ENCODE measurements at places on chromosomes 11 and 22.

DNA sequence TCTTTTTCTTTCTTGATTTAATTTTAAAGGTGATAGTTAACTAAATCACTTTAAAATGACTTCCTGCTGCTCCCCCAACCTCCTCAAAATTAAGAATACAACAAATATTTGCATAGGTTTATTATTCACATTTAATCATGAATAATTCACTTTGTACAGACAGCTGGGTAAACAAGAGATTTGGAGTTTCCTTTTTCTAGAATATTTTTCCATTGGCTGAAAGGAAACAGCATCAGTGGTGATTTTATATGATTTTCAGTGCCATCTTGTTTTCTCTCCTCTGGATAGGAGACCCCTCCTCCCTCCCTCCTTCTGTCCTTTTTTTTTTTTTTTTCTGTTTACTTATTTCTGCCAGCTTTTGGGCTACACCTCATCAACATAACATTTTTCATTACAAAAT is 60.5 kb downstream of the LIF start:
- DNase-seq, result no peak

- DNase-seq, result peak; percentile 12
Observed at GRCh38 chr11:82080160-82080559, 653.5 kb downstream of the FAM181B start.

DNA sequence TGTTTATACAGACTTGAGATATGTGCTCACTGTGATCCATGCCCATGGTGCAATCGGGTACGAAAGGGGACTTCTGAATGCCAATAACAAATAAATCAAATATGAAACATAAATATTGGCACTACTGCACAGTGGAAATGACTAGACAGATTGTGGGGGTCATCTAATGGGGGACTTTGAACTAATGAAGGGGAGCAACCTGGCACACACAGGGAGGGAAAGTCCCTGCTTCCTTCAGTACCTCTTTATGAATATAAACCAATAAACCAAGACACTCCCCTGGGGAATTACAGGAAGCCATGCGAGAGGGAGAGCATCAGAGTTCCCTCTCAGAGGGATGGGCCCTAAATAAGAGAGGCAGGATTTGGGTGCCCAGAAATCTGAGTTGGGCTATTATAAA is 21.1 kb downstream of the MIF start:
- no peak for DNase-seq

GRCh38 chr11:83520849-83521248 is 234.7 kb upstream of the CCDC90B start:
- DNase-seq, result no peak

- DNase-seq, result peak; percentile 54
Observed at GRCh38 chr11:31355131-31355530, 14.4 kb downstream of the DCDC1 start.

DNA sequence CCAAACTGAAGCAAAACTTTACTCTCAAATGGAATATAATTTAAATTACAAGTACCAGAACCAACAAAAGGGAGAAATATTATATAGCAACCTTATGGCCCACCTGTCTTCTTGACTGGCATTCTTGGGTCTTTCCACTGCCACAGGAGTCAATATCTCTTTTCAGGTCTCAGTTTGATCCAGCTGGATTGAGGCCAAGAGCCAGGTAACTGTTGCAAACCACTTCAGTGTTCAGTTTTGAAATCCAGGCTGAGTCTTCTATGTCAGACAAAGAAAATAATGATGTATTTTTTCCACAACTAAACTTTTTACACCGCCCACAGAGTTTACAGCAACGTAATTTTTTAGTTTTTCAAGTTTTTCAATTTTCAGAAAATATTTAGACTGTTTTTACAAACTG is 648 bp downstream of the DLG2 start:
- no peak for DNase-seq

- DNase-seq, result no peak
Observed at GRCh38 chr11:116930177-116930576, 92.8 kb upstream of the APOA1 start.

GRCh38 chr11:115985896-115986295 is 481.7 kb upstream of the CADM1 start:
- DNase-seq, result no peak

- no peak for DNase-seq
Observed at GRCh38 chr11:85118151-85118550, 509.0 kb downstream of the DLG2 start.

GRCh38 chr11:19924311-19924710 is 211.7 kb downstream of the NAV2 start:
- DNase-seq, result no peak

DNA sequence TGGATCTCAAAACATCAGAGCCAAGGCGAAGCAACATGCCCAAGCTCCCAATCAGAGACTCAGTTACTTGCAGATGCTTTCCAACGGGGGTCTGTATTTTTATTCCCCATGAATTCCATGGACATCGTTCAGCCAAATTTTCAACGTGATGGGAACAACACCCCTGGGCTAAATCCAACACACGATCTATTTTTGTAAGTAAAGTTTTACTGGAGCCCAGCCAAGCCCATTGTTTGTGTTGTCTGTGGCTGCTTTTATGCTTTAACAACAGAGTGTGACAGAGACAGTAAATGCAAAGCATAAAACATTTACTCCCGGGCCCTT is 33.7 kb downstream of the SLC5A1 start:
- DNase-seq, result no peak

DNA sequence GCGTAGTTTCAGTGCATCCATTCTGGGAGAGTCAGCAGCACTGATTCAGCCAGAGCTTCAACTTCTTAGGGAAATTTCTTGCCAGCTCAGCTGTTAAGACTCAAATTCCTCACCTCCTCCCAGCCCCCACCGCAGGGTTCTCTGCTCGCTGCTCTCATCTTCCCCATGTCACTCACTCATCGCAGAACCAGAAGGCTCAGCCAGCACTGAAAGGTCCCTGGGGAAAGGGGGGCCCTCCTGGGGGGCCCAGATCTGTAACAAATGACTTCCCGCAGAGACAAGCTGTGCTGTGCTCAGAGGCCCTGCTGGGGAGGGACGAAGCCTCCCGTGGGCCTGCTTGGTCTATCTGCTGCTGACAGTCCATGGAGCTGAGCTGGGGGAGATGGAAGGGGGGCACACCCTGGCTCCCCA is 220.6 kb downstream of the NTM start:
- DNase-seq, result no peak

DNA sequence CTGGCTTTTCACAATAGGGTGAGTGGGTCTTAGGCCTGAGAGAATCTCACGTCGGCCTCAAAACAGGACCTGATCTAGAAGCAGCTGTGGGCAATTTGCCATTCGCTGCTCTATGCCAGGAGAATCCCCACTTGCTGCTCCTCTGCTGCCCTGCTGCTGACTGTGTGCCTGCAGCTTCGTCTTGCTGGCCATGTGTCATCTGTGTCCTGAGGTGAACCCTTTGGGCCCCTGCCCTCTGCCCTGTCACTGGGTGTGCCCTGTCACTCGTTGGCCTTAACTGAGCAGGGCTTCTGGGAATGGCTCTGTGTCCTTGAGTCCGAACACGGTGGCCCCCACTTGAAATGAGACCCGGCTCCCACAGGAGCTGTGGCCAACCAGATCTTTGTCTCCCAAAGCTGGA is 6.2 kb downstream of the NAA40 start:
- DNase-seq, result no peak

- DNase-seq, result no peak
Observed at GRCh38 chr11:64226507-64227051, 505 bp downstream of the NUDT22 start.

DNA sequence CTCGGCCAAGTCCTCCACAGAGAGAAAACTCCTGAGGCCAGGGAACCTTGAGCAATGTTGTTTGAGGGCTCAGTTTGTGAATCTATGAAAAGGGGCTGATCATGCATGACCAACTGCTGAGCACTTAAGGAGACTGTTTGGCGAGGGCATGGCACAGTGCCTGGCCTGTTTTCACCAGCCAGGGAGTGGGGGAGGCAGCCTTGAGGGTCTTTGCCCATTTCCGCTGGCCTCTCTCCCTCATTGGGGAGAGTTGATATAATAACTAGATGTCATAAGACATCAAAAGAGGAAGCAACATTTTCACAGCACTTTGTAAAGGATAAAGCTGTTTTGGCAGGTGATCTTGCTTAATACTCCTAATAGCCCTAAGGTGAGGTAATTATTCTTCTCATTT is 110.6 kb downstream of the TP53I11 start:
- no peak for DNase-seq

- no peak for DNase-seq
Observed at GRCh38 chr11:78423241-78423640, 5.6 kb upstream of the GAB2 start.

GRCh38 chr22:28597665-28598064 is 82.0 kb downstream of the TTC28 start:
- no peak for DNase-seq

GRCh38 chr11:132278801-132279574 is 908.6 kb downstream of the NTM start:
- peak; percentile 16 for DNase-seq

GRCh38 chr11:62707277-62707861 is at the start of the genes BSCL2 and GNG3:
TSS of gene BSCL2 (minus strand) at chr11:62707424. CDS start at chr11:62707195, 229 bp downstream.
TSS of gene GNG3 (plus strand) at chr11:62707676. CDS start at chr11:62708296, 620 bp downstream.
- DNase-seq, result no peak

DNA sequence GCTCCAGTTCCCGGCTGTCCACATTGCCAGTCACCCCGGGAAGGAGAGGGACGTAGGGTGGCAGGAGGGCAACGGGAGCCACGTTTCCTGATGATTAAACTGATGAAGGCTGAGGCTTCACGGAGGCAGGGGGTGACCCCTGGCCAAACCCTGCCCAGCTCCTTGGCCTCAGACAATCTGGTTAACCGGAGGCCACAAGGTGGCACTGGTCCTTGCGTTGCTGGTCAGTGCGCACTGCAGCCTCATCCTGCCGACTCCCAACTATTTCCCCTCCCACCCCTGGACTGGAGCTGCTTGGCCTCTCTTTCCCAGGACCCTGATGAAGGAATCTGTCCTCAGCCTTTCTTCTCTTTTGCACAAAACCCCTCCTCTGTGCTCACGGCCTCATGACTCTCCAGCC is 75.3 kb downstream of the PDE2A start:
- no peak for DNase-seq

DNA sequence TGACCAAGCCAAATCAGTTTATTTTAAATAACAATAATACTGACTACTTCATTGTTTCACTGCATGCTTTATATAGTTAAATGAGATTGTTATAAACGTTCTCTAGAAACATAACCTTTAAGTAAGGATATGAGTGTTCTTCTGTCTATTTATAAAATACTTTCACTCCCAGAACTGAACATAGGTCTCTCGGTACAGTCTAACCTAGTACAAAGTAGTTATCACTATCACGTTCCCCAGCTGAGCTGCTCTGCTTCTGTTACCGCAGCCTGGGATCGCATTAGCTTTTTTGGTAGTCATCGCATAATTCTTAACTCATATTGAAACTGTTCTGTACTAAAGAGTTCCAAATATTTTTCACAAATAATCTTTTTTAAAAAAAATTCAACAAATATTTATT is 143.6 kb downstream of the WNT11 start:
- no peak for DNase-seq

DNA sequence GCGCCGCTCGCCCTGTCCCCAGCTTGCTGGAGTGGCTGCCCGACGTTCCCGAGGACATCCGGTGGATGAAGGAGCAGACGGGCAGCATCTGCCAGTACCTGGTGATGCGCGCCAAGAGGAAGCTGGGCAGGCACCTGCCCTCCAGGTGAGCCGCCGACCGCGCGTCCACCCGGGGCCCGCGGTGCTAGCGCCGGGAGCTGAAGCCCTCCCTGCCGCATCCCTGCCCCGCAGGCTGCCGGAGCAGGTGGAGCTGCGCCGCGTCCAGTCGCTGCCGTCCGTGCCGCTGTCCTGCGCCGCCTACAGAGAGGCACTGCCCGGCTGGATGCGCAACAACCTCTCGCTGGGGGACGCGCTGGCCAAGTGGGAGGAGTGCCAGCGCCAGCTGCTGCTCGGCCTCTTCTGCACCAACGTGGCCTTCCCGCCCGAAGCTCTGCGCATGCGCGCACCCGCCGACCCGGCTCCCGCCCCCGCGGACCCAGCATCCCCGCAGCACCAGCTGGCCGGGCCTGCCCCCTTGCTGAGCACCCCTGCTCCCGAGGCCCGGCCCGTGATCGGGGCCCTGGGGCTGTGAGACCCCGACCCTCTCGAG is 3.3 kb upstream of the CRACR2B start:
- DNase-seq, result no peak

- DNase-seq, result no peak
Observed at GRCh38 chr22:43333978-43334377, 9.2 kb downstream of the SCUBE1 start.

DNA sequence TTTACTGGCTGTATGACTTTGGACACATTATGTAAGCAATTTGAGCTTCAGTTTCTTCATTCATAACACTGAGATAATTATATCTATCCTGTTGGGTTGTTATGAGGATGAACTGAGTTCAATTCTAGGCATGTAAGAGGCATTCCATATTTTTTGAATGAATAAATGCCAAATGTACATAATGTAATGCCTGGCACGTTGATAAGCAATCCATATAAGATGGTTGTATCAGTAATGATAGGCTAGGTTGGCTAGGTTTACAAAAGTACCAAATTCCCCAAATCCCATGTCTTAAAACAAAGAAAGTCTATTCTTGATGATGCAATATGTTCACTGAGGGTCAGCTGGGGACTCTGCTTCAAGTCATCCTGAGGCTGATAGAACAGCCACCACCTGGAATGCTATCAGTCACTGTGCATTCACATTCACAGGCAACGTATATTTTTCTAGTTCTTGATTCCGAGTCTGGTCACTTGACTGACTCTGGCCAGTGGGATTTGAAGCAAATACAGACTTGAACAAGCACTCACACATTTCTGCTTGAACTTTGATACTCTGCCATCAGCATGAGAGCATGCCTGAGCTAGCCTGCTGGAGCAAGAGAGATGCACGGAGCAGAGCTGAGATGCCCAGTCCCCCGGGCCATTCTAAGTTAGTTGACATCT is 104.0 kb upstream of the TIMP3 start:
- DNase-seq, result no peak

DNA sequence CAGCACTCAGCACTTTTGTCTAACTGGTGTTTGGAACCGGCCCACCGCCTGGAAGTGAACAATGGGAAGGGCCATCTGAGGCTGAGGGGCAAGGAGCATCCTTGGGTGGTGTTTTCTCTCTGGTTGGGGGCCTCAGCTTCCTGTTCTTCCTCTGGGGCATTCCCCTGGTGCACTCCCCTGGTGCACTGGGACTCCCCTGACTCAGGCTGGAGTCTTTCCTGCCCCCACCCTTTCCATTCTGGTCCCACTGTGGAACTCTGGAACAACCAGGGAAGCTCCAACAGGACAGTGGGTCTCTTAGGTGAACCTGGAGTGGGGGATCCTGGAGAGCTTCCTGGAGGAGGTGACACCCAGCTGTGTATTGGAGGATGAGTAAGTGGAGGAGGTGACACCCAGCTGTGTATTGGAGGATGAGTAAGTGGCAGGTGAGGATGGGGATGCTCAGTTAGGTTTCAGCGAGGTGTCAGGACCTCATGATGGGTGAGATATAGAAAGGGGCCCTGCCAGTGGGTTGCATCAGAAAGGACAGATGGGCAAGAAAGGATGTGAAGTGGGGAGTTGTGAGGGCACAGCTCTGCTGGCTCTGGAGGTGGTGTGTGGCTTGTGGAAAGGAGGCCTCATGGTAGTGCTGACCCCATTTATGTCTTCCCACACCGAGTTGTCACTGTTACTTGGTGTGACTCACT is 132.1 kb downstream of the OSBP2 start:
- no peak for DNase-seq
